Upper lobe of right lung (tissue), 1 donor: ENCODE measurements at places on chromosomes 5 and 9.

- no peaks in the 10 kb centered on the region for H3K27me3 ChIP-seq
- H3K27ac ChIP-seq, result no peak overlapping the region
- no peaks in the 10 kb centered on the region for H3K4me1 ChIP-seq
Observed at GRCh38 chr5:6746244-6746643, 33.0 kb downstream of the TENT4A start.

DNA sequence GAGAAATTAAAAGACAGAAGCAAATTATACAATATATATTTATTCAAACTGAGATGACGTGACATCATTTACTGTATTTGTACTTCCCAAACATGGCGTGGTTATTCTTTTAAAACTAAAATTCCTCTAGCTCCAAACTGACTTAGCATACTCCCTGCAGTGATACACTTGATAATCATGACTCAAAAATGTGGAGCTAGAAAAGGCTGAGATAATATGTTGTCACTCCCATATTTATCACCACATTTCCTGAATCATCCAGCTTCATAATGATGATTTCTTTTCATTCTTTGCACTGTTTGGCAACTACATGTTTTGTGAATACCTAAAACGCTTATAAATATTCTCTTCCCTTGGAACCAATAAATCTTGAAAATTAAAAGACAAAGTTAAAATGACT is 341.0 kb downstream of the EBF1 start:
- H3K4me1 ChIP-seq, result no peaks in the 10 kb centered on the region
- H3K4me3 ChIP-seq, result no peak overlapping the region
- no peak for DNase-seq
- H3K27me3 ChIP-seq, result no peaks in the 10 kb centered on the region
- no peaks in the 10 kb centered on the region for H3K36me3 ChIP-seq

GRCh38 chr5:150527038-150527437 is 19.1 kb downstream of the NDST1 start:
- peaks cover 28% of the 10 kb centered on the region for H3K36me3 ChIP-seq
- H3K27me3 ChIP-seq, result no peaks in the 10 kb centered on the region
- no peak for DNase-seq

DNA sequence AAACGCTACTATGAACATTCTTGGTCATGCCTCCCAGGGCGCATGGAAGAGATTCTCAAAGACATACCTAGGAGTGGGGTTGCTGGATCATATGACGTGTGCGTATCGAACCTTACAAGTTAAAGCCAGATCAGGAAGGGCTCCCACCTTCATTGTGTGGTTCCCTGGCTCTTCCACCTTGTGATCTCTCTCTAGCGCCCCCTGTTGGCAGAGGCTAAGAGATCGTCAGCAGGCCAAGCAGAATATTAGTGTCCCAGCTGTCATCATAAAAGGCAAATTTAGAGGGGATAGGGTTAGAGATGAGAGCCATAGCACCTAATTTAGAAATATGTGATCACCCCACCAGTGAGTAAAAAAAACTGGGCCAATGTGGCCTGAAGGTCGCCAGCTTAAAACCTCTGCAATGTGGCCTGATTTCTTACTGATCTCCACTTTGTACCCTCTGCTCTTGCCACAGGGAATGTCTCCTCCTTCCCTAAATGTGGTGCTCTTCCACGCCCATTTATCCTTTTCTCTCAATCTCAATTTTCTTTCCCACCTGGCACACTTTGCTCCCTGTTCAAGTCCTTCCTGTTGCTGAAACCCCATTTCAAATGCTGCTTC is 91.7 kb upstream of the SHB start:
- no peak overlapping the region for H3K27ac ChIP-seq
- no peaks in the 10 kb centered on the region for H3K4me1 ChIP-seq
- no peaks in the 10 kb centered on the region for H3K36me3 ChIP-seq
- H3K27me3 ChIP-seq, result no peaks in the 10 kb centered on the region
- DNase-seq, result no peak
- no peak overlapping the region for H3K4me3 ChIP-seq

DNA sequence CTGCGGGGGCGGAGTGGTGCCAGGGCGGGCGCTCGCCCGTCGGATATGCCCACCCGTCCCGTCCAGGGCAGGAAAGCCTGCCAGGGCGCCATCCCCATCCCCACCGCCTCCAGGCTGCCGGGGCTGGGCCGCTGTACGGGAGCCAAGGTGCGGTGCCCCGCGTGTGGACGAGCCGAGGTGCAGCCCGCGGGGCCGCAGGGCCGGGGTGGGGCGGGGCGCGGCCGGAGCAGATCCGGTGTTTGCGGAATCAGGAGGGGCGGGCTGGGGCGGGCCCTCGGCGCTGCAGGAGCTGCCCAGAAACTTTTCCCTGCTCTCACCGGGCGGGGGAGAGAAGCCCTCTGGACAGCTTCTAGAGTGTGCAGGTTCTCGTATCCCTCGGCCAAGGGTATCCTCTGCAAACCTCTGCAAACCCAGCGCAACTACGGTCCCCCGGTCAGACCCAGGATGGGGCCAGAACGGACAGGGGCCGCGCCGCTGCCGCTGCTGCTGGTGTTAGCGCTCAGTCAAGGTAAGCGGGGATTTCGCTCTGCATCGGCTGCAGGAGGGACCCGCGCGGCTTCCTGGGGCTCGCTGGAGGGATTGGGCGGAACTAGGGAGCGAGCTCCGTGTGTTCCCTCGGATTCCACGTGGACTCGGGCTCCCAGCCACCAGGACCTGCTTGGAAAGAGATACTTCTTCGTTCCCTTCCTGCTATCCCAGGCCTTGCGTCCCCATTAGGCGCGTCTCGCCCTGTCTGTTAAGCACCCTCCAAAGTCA is at the start of gene ITGA2:
Gene ITGA2, plus strand, starts transcription at position 328 of the 756 bp plus-strand sequence. Its CDS starts 117 bp downstream, at position 445.
- H3K36me3 ChIP-seq, result no peaks in the 10 kb centered on the region
- H3K27me3 ChIP-seq, result no peaks in the 10 kb centered on the region
- peak within 1 kb of the TSS; percentile 51 for H3K27ac ChIP-seq
- peaks cover 19% of the 10 kb centered on the region for H3K4me1 ChIP-seq

- H3K27me3 ChIP-seq, result no peaks in the 10 kb centered on the region
- H3K4me3 ChIP-seq, result no peak overlapping the region
- no peak overlapping the region for H3K27ac ChIP-seq
- no peak for DNase-seq
- no peaks in the 10 kb centered on the region for H3K4me1 ChIP-seq
Observed at GRCh38 chr9:28318515-28318914, 745.2 kb upstream of the C9orf72 start.
